ENCODE measurements at places on chromosomes 12 and 14.
A peak's percentile ranks its signal among the peaks of the same experiment; 100 is the strongest.

- no peaks in the 10 kb centered on the region for H3K4me1 ChIP-seq
- no peak overlapping the region for H3K4me3 ChIP-seq
- no peaks in the 10 kb centered on the region for H3K27me3 ChIP-seq
- DNase-seq = no peak
- no peak overlapping the region for H3K27ac ChIP-seq
- no peaks in the 10 kb centered on the region for H3K36me3 ChIP-seq
Measured at GRCh38 chr12:65755596-65755978, 68.7 kb upstream of the HMGA2 start.

- no peaks in the 10 kb centered on the region for H3K4me1 ChIP-seq
- H3K36me3 ChIP-seq = no peaks in the 10 kb centered on the region
- no peaks in the 10 kb centered on the region for H3K27me3 ChIP-seq
- H3K4me3 ChIP-seq = no peak overlapping the region
- DNase-seq = no peak
- no peak overlapping the region for H3K27ac ChIP-seq
Measured at GRCh38 chr12:29224572-29224971, 75.5 kb downstream of the FAR2 start.

DNA sequence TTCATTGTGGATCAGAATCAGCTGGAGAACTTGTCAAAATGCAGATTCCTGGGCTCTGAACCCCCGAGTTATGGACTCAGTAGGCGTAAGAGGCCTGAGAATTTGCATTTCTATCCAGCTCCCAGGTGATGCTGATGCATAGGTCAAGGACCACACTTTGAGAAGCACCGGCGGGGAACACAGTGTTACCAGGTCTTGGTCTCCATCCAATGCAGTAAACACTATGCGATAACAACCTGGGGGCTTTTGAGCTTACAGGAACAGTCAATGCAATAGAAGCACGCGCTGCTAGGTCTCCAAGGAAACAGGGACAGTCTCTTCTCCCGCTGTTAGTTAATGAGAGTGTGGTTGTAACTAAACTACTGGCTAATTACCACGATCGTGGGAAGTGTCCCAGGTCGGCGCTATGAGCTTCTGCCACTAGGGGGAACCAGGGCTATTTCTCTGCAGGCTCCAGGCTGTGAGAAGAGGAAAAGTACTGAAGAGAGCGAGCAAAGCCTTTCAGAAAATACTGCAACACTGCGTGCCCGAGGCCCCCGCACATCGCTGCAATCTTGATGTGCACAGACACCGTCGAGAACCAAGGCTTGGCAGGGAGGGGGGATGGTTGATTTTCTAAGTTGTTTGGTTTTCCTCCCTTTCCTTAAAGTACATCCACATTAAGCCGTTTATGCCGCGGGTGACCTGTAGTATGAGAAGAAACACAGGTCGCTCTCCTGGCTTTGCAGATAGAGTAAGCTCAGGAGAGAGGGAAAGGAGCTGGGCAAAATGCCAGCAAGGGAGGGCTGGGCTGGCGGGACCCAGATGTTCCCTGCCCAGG, 52.0 kb upstream of the KCNA1 start:
- DNase-seq = peak; percentile 83
- peak overlapping the region; percentile 42 for H3K4me3 ChIP-seq
- H3K36me3 ChIP-seq = no peaks in the 10 kb centered on the region
- no peaks in the 10 kb centered on the region for H3K27me3 ChIP-seq
- H3K4me1 ChIP-seq = peaks cover 3% of the 10 kb centered on the region
- H3K27ac ChIP-seq = no peak overlapping the region

- DNase-seq = no peak
- no peak overlapping the region for H3K4me3 ChIP-seq
- no peak overlapping the region for H3K27ac ChIP-seq
- no peaks in the 10 kb centered on the region for H3K36me3 ChIP-seq
- no peaks in the 10 kb centered on the region for H3K4me1 ChIP-seq
Measured at GRCh38 chr14:72154645-72155378, 222.6 kb downstream of the RGS6 start.

DNA sequence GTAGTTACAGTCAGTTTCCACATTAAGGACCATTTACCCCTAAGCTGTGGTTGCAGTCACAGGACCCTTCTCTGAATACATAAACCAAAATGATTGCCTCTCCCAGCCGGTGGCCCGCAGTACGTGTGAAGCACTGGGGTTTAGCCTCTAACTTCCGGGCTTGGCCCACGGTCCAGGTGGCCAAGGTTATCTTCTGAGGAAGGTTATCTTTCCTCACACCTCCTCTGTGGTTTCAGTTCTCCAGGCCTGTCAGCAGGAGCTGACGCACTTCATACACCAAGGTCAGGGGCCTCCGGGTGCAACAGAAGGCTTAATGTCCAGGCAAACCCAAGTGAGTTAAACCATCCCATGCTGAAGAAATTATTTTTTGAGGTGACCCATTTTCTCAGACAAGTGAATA, 291.0 kb upstream of the FKBP4 start:
- peaks cover 44% of the 10 kb centered on the region for H3K36me3 ChIP-seq
- no peak overlapping the region for H3K4me3 ChIP-seq
- H3K27ac ChIP-seq = no peak overlapping the region
- no peak for DNase-seq

- H3K36me3 ChIP-seq = no peaks in the 10 kb centered on the region
- H3K27ac ChIP-seq = no peak overlapping the region
- DNase-seq = no peak
- no peak overlapping the region for H3K4me3 ChIP-seq
- H3K4me1 ChIP-seq = no peaks in the 10 kb centered on the region
Measured at GRCh38 chr12:107653519-107653918, 32.1 kb upstream of the PWP1 start.

GRCh38 chr12:65784289-65785015, 39.8 kb upstream of the HMGA2 start:
- no peak overlapping the region for H3K4me3 ChIP-seq
- no peaks in the 10 kb centered on the region for H3K27me3 ChIP-seq
- no peak for DNase-seq
- H3K27ac ChIP-seq = no peak overlapping the region

- no peak overlapping the region for H3K27ac ChIP-seq
- no peak for DNase-seq
- no peaks in the 10 kb centered on the region for H3K4me1 ChIP-seq
- no peaks in the 10 kb centered on the region for H3K27me3 ChIP-seq
- no peak overlapping the region for H3K4me3 ChIP-seq
- no peaks in the 10 kb centered on the region for H3K36me3 ChIP-seq
Measured at GRCh38 chr12:113598815-113599406, 127.2 kb upstream of the LHX5 start.

DNA sequence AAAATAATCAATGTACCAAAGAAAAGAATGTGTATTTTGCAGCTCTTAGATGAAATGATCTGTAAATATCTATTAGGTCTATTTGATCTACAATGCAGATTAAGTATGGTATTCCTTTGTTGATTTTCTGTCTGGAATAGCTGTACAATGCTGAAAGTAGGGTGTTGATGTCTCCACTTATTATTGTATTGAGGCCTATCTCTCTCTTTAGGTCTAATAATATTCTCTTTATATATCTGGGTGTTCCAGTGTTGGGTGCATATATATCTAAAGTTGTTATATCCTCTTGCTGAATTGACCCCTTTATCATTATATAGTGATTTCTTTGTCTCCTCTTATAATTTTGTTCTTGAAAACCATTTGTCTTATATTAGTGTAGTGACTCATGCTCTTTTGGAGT, 885.5 kb upstream of the FOXG1 start:
- no peaks in the 10 kb centered on the region for H3K4me1 ChIP-seq
- H3K27me3 ChIP-seq = no peaks in the 10 kb centered on the region
- no peak overlapping the region for H3K27ac ChIP-seq
- no peak for DNase-seq

GRCh38 chr14:80504781-80505180, 293.5 kb upstream of the DIO2 start:
- no peak overlapping the region for H3K4me3 ChIP-seq
- no peaks in the 10 kb centered on the region for H3K4me1 ChIP-seq
- DNase-seq = no peak

DNA sequence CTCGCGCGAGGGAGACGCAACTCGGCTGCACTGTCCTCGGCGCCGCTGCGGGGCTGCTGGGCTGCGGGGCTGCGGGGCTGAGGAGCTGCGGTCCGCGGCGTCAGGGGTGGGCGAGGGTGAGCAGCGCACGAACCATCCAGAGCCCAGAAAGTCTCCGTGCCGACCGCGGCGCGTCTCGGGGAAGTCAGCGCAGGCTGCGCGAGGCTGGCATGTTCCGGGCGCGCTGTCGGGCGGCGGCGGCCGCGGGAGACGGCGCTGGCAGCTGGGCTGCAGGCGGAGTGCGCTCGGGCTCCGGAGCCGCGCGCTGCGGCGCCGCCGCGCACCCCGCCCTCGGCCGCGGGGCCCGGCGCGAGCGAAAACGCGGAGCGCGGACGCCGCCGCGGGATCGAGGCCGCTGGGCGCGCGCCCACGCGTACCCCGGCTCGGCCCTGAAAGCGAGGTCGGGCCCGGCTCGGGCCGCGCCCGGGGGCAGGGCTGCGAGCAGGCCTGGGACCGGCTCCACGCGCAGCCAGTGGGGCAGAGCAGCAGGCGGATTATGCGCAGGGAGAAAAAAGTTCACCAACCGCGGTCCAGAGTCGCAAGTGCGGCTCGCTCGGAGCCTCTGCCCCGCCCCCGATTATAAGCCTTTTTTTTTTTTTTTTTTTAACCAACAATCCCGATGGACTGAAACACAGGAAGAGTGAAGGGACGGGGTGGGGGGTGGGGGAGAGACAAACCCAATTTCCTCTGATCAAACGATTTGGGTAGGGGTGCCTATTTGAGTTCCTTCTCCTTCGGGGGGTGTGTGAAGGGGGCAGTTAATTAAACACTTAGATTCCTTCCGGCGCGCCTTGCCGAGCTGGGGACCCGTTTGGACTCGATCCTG, at the start of gene PRICKLE1:
PRICKLE1 (minus strand) TSS at position 282 of the 865 bp plus-strand sequence. CDS start 117,230 bp downstream, outside the sequence.
- H3K4me3 ChIP-seq = peak within 1 kb of the TSS; percentile 77
- peak within 1 kb of the TSS; percentile 55 for H3K27ac ChIP-seq
- H3K36me3 ChIP-seq = no peaks in the 10 kb centered on the region
- H3K27me3 ChIP-seq = no peaks in the 10 kb centered on the region

DNA sequence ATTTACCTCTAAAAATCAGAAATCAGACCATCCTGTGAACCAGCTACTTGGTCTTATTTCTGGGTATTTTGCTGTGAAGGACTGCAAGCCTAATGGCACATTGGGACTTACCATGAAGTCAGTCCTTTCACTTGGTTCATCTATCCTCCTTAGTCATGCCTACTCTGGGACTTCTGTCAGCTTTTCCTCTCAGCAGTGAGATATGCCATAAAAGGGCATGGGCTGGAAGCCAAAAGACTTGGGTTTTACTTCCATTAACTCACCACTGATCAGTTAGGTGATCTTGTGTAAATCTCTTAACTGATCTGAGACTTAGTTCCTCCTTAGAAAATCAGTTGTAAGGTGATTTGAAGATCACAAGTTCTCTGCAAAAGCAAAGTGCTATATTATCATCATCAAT, 116.5 kb downstream of the PAH start:
- H3K4me3 ChIP-seq = no peak overlapping the region
- H3K27me3 ChIP-seq = no peaks in the 10 kb centered on the region
- no peak overlapping the region for H3K27ac ChIP-seq
- H3K4me1 ChIP-seq = no peaks in the 10 kb centered on the region

DNA sequence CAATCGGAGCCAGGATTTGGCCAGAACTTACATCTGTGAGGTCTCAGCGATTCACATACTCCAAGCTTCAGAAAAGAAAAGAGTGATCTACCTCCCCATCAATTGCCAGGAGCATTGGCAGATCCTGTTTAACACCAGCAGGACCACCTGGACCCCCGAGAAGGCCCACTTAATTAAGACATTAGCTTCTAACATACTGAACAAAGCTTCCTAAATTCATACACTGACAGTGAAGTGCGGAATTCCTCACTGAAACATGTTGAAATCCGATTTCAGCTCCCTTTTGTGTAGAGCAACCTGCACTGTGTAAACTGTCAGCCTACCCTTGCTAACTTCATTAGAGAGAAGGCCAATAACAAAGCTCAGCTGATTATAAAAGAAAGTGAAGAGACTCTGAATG, 274.0 kb downstream of the NOVA1 start:
- no peaks in the 10 kb centered on the region for H3K27me3 ChIP-seq
- no peaks in the 10 kb centered on the region for H3K36me3 ChIP-seq
- no peak overlapping the region for H3K27ac ChIP-seq
- no peaks in the 10 kb centered on the region for H3K4me1 ChIP-seq
- no peak overlapping the region for H3K4me3 ChIP-seq
- no peak for DNase-seq

- H3K4me1 ChIP-seq = no peaks in the 10 kb centered on the region
- no peaks in the 10 kb centered on the region for H3K27me3 ChIP-seq
- no peak for DNase-seq
- peaks cover 16% of the 10 kb centered on the region for H3K36me3 ChIP-seq
Measured at GRCh38 chr14:73269729-73270531, 32.6 kb downstream of the PAPLN start.

- no peaks in the 10 kb centered on the region for H3K4me1 ChIP-seq
- H3K27ac ChIP-seq = no peak overlapping the region
- H3K36me3 ChIP-seq = no peaks in the 10 kb centered on the region
- no peaks in the 10 kb centered on the region for H3K27me3 ChIP-seq
- H3K4me3 ChIP-seq = no peak overlapping the region
Measured at GRCh38 chr14:89549381-89550125, 132.5 kb upstream of the FOXN3 start.

- no peak overlapping the region for H3K27ac ChIP-seq
- no peaks in the 10 kb centered on the region for H3K27me3 ChIP-seq
- no peak overlapping the region for H3K4me3 ChIP-seq
- DNase-seq = no peak
- no peaks in the 10 kb centered on the region for H3K4me1 ChIP-seq
- no peaks in the 10 kb centered on the region for H3K36me3 ChIP-seq
Measured at GRCh38 chr12:76220980-76221379, 127.2 kb downstream of the BBS10 start.

GRCh38 chr12:58372298-58372697, 430.9 kb downstream of the ATP23 start:
- no peaks in the 10 kb centered on the region for H3K27me3 ChIP-seq
- H3K27ac ChIP-seq = no peak overlapping the region
- H3K4me1 ChIP-seq = no peaks in the 10 kb centered on the region
- DNase-seq = no peak
- H3K4me3 ChIP-seq = no peak overlapping the region
- H3K36me3 ChIP-seq = no peaks in the 10 kb centered on the region

- no peak for DNase-seq
- H3K4me1 ChIP-seq = peaks cover 21% of the 10 kb centered on the region
- H3K4me3 ChIP-seq = no peak overlapping the region
- no peaks in the 10 kb centered on the region for H3K27me3 ChIP-seq
Measured at GRCh38 chr12:110304061-110304551, 23.1 kb downstream of the ATP2A2 start.

DNA sequence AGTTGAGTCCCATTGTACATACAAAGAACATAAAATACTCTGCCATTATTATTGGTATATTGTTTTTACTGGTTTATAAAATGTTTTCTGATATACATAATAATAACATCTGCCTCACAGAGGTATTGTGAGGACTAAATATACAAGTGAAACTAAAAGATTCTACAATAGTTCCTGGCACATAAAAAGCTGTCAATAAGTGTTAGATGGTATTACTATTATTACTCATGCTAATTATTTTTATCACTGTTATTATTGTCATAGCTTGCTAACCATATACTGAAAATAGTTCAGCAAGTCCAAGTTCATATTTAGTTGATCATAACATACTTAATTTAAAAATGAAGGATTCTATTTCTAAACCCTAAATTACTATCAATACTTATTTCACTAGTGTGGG, 34.4 kb downstream of the BTG1 start:
- no peaks in the 10 kb centered on the region for H3K4me1 ChIP-seq
- H3K27ac ChIP-seq = no peak overlapping the region
- no peak overlapping the region for H3K4me3 ChIP-seq
- H3K36me3 ChIP-seq = no peaks in the 10 kb centered on the region

- H3K27me3 ChIP-seq = no peaks in the 10 kb centered on the region
- H3K4me1 ChIP-seq = no peaks in the 10 kb centered on the region
- no peak for DNase-seq
- no peak overlapping the region for H3K27ac ChIP-seq
- no peaks in the 10 kb centered on the region for H3K36me3 ChIP-seq
- no peak overlapping the region for H3K4me3 ChIP-seq
Measured at GRCh38 chr14:94622653-94623421, 10.6 kb downstream of the SERPINA3 start.

Data from ascending aorta (tissue), 2 donors.